Stimulated activated CD4-positive, alpha-beta T cell treated with anti-CD3 and anti-CD28 coated beads, Interleukin-12 subunit alpha, Interleukin-12 subunit beta, amount 100 ng/mL, for 4 hours (primary cell): ENCODE measurements at places on chromosomes 16 and 17.

GRCh38 chr17:3596804-3597464 lies 12.3 kb downstream of the TRPV1 start:
- no peak for DNase-seq

- no peak for DNase-seq
These were observed 54.4 kb upstream of the PABPN1L start for GRCh38 chr16:88920618-88921590.

DNA sequence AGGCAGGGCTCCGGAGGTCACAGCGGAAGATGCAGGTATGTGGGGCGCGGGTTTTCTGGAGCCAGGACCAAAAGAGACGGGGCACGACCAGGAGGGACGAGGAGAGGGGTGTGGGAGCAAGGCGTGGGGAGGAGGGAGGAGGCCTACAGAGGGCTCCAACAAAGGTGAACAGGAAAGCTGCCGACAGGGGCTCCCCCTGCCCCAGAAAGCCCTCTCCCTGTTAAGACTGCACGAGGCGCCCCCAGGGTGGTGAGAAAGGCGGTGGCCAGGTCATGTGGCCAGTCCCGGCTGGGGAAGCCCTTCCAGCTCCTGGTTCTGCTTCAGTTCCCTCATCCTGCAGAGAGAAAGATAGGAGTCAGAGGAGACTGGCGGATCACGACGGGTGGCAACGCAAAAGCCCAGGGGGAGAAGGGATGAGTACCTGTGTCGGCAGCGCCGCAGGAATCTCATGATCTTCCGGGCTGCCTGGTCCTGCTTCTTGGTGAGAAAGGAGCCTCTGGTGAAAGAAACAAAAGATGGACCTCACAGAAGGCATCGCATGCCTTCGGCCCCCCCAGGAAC lies 949 bp upstream of the SPAG7 start:
- peak; percentile 43 for DNase-seq

DNA sequence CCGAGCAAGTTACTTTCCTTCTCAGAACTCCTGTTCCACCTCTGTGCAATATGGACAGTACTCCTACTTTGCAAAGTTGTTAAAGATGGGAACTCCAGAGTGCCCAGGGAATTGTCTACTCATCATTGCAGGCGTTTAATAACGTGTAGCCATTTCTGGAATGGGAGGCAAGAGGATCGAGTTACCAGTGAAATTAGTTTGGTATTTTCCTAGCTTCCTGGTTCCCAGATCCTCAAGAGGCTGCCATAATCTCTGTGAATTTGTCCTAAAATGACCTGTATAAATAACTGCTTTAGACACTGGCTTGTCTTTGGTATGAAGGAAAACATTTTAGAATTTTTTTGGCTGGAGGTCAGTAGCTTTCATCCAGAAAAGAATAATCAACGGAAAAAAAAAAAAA lies 27.7 kb downstream of the WWOX start:
- no peak for DNase-seq

DNA sequence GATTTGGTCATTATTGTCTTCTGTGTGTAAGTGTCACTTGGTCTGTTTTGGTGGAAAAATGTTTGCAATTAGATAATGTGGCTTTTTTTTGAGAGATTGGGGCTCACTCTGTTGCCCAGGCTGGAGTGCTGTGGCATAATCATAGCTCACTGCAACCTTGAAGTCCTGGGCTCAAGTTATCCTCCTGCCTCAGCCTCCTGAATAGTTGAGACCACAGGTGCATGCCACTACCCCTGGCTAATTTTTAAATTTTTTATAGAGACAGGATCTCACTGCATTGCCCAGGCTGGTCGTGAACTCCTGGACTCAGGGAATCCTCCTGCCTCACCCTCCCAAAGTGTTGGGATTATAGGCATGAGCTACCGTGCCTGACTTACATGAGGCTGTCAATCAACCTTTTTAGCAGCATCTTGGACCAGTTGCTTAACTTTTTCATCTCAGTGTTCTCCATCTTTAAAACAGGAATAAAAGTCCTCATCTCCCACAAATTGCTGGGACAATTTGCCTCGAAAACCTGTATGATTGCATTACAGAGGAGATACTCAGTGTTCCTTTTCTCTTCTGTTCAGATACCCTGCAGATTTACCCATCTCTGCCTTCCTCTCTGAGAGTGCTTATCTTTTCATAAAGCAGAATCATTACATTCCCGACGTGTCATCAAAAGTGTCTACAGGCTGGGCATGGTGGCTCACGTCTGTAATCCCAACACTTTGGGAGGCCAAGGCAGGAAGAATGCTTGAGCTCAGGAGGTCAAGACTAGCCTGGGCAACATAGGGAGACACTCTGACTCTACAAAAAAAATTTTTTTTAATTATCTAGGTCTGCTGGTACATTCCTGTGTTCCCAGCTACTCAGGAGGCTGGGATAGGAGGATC lies 19.1 kb downstream of the ACSF2 start:
- DNase-seq, result no peak

- no peak for DNase-seq
These were observed 24.3 kb downstream of the NTAN1 start for GRCh38 chr16:15031586-15031985.

DNA sequence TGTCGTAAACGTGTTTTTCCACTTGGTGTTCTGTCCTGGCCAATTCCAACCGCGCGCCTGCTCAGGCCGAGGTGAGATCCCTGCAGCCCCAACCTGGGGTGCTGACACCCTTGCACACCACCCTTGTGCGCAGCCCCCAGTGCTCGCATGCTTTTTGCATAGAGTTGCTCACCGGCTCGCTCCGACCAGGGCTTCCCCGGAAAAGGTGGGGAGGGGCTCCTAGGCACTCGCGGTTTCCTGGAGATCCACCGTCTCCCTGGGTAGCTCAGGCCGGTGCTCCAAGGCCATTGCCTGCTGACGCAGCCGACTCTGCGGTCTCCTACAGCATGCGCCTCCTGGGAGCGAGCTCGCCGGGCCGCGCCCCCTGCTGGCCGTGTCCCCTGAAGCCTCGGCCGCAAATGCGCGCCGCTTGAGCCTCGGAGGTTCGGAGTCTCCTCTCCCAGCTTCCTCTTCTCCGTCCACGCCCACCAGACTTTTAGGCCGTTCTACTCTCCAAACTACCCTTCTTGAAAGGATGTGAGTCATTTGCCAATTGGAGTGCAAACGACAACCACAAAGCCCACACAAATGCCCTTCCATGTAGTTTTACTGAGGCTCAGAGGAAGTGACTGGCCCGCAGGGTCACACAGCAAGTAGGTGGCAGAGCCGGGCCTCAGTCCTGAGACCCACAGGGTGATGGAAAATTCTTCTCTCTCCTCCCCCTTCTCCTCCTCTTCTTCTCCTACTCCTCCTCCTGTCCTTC lies 7.2 kb upstream of the PDP2 start:
- peak; percentile 87 for DNase-seq

GRCh38 chr17:75822119-75822799 lies 21.9 kb downstream of the UNC13D start:
- peak; percentile 32 for DNase-seq

DNA sequence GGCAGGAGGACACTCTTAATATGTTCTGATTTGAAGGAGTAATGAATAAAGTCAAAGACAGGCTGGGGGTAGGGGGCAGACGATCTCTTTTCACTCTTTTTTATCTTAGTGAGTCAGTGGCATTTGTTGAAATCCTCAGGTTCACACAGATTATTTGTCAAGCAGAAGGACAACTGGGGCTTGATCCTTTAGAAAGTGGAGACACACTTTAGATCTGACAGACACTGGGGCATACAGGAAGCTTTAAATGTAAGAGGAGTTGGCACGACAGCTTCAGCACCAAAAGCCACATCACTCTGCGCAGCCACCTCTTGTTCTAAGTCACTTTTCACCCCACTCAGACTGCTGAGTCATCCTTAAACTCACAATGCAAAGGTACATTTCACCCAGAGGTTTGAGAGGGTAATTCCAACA lies 121.5 kb downstream of the STXBP4 start:
- peak; percentile 10 for DNase-seq

DNA sequence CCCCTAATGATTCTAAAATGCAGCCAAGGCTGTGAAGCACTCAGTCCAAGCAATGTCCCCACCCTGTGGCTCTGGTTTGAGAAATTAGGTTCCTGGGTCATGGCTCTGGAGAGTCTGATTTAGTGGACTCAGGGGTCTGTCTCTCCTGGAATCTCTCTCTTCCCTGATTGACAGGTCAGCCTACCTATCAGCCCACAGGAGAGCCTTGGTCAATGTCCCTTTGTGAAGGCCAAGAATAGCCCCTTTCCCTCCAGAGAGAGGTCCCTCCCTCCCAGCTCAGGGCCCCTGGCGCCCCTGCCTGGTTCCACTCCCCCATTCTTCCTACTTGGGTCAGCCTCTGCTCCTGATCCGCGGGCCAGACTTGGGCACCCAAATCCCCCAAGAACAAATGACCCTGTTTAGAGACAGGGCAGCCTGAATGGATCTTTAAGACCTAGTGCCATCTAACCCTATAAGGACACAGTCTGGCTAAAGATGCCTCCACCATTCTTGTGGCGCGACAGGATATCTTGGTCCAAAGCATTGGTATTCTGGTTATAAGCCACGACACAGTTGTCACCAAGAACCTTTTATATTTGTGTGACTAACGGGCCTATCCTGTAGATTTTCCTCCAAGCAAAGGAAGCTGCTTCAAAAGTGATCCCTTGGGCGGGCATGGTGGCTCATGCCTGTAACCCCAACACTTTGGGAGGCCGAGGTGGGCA lies 38.3 kb upstream of the PRSS54 start:
- DNase-seq, result no peak

- DNase-seq, result no peak
These were observed 18.5 kb upstream of the TERF2 start for GRCh38 chr16:69404275-69404805.

- no peak for DNase-seq
These were observed 3.0 kb upstream of the SRRM2 start for GRCh38 chr16:2749476-2749875.

GRCh38 chr17:80832266-80832676 lies 159.4 kb upstream of the CHMP6 start:
- DNase-seq, result no peak

DNA sequence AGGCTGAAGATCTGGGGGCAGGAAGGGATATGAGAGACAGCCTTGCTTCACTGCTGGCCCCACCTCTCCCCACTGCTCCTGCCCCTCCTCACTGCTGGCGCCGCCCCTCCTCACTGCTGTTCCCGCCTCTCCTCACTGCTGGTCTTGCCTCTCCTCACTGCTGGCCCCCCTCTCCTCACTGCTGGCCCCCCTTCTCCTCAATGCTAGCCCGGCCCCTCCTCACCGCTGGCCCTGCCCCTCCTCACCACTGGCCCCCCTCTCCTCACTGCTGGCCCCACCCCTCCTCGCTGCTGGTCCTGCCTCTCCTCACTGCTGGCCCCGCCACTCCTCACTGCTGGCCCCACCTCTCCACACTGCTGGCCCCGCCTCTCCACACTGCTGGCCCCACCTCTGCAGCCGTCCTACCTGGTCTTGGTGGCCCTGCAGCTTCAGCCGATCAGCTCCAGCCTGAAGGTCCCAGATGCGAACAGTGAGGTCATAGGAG lies 9.5 kb upstream of the PAM16 start:
- DNase-seq, result no peak

- DNase-seq, result no peak
These were observed at the start of gene TBX4 for GRCh38 chr17:61452301-61453290. TBX4 (plus strand) TSS chr17:61452422; CDS start chr17:61456491, 4,069 bp downstream.
